Stimulated activated CD8-positive, alpha-beta memory T cell treated with anti-CD3 and anti-CD28 coated beads, Interleukin-7, amount 100 ng/mL, for 4 hours (primary cell): ENCODE measurements at places on chromosomes 3 and 15.

DNA sequence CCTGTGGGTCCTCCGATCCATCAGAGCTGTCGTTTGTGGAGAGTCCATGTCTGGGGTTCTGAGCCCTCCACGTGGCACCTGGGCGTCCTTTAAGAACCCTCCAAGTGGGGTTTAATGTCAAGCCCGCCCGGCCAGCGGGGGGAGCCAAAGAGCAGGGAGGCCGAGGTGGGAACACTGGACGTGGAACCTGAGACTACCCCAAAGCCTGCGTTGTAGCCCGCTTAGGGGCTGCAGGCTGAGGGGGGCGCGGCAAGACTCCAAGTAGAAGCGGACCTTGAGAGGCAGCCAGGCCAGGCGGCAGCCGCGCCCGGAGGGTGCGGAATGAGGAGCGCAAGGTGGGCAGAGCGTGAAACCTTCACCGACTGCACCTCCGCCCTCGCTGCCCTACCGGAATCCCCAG lies 126.2 kb upstream of the ATP10A start:
- no peak for DNase-seq

GRCh38 chr3:150299201-150299600 lies 108.9 kb upstream of the TSC22D2 start:
- no peak for DNase-seq

DNA sequence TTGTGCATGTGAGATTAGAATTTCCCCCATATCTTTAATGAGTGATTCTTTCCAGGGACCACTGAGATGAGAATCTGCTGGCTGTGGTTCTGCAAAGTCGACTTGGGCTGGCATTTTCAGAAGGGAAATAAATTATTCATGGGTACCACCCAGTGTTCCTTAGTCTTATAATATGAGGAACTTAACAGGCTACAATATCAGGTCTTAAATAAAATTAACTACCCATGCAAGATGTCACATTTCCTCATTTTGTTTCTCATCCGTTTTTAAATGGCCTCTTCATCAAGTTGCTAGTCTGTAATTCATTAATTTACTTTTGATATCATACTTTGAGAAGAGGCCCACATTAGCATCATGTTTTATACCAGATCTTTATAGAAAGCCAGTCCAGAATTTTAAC lies 58.3 kb upstream of the SKOR1 start:
- no peak for DNase-seq

- DNase-seq = no peak
Measured at GRCh38 chr3:32841867-32842470, 24.2 kb downstream of the TRIM71 start.

- DNase-seq = no peak
Measured at GRCh38 chr15:40838756-40839155, 5.1 kb upstream of the SPINT1 start.

GRCh38 chr3:70020906-70021660 lies 21.6 kb downstream of the SAMMSON start:
- no peak for DNase-seq

GRCh38 chr15:90201944-90202375 lies 830 bp downstream of the SEMA4B start:
- no peak for DNase-seq

GRCh38 chr3:25297667-25298585 lies 130.1 kb upstream of the RARB start:
- DNase-seq = no peak

GRCh38 chr3:16828815-16829214 lies 55.9 kb upstream of the PLCL2 start:
- peak; percentile 21 for DNase-seq
